ENCODE measurements at places on chromosomes 1 and 21.

GRCh38 chr1:109556563-109556962 lies 8.1 kb downstream of the GNAI3 start:
- DNase-seq, result no peak

GRCh38 chr1:184373155-184373554 lies 13.7 kb upstream of the C1orf21 start:
- DNase-seq, result no peak

DNA sequence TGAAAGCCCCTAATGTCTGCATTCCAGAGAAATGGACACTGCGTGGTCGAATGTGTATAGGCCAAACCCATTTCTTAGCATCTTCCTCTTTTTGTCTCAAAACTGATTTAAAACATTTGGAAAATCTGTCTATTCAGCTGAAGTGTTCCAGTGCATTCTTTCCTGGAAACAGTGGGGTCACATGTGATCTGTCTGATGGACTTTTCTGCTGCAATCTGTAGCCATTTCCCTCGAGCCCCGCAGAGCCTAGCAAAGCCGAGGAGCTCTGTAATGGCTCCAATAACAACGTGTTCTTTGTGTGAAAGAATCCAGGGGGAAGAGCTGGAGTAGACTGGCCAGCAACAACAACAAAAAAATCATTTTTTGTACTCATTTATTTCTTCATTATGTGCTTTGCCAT lies 329.3 kb downstream of the BARHL2 start:
- DNase-seq, result peak; percentile 32

GRCh38 chr1:217133092-217133491 lies 409.9 kb upstream of the ESRRG start:
- DNase-seq, result no peak

DNA sequence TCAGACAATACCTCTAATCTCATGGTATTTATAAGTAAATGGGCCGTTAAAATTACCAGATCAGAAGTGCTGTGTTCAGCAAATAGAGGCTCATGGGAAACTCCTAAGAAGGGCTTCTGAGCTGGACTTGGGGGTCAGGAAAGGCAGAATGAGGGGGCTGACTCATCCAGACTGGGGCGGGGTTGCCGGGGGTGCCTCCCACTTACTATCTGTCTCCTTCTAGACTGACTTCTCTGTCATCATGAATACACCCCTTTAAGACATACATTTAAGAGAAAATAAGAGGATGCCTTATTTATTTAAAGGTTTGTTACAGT lies 96.0 kb upstream of the ERRFI1 start:
- no peak for DNase-seq

DNA sequence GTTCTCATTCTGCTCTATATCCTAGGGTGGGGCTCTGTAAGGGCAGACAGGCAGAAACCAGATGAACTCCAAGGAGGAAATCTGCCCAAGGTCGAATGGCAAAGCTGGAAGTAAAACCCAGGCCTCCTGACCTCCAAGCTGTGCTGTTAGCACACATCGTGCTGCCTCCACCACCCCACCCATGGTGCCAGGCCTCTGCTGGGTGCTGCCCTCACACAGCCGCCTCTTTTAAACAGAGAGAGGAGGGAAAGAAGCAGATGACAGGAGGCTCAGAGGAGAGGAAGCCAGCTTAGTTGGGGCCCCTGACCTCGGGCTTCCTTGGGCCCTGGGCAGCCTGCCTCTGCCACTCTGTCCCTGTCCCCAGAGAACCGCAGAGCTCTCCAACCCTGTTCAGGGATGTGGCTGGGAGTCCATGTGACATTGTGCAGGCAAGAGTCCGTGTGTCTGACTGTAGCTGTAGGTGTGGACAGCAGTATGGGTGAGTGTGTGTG lies 1.1 kb downstream of the SYNC start:
- peak; percentile 26 for DNase-seq

DNA sequence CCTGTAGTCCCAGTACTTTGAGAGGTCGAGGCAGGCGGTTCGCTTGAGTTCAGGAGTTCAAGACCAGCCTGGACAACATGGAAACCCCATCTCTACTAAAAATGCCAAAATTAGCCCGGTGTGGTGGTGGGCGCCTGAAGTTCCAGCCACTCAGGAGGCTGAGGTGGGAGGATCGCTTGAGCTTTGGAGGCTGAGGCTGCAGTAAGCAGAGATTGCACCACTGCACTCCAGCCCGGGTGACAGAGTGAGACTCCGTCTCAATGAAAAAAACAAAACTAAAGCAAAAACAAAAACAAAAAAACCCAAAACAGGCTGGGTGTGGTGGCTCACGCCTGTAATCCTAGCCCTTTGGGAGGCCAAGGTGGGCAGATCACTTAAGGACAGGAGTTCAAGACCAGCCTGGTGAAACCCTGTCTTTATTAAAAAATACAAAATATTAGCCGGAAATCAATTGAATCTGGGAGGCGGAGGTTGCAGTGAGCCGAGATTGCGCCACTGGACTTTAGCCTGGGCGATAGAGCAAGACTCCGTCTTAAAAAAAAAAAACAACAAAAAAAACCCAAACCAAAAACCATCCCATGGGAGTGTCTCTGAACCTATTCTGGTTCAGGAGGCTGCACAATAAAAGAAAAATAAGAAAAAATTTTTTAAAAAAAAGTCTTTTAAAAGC lies 1.7 kb upstream of the CGN start:
- DNase-seq, result no peak

DNA sequence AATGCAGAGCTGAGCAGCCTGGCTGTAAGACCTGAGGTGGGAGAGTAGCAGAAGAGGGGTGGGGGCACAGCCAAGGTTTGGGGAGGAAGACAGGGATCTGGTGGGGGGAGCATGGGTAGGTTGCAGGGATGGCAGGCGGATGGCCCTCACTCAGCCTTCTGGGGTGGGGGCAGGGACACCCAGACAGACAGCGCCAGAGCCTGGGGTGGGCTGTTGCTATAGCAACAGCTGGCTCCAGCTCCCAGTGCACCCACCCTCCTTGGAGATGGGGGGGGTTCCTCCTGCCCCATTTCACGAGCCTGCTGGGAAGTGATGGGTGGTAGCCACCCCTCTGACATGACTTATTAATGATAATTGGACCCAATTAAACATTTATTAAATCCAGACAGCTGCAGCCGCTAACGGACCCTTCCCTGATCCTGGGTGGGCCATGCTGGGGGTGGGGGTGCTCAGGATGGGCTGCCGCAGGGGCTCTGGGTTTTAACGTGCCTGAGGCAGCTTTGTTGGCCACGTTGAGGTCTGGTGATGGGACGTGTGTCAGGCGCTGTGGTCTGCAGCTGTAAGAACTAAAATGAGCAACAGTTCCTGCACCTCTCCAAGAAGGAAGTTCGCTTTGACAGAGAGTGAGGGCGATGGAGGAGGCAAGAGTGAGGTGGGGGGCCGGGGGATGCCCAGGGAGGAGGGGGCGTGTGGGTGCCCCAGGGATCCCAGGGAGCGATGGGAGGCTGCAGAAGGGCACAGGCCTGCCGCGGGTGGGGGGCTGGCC lies 19.4 kb downstream of the AGRN start:
- DNase-seq, result no peak

- DNase-seq, result no peak
Measured at GRCh38 chr1:117732065-117732797, 126.4 kb downstream of the TENT5C start.

DNA sequence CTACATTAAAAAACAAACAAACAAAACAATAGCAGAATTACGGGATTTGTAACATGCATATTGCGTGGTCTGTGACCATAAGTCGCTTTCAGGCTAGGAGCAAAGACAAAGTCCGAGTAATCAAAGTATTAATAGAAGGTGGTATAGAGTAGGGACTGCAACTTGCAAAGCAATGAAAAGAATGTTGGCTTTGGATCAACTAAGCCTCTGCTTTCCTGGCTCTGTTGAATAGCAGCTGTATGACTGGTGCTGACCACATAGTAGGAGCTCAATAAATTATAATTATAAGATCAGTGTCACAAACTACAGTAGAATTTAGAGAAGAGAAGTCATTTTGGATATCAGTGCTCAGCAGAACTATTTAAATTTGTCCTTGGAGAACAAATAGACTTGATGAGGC lies 586.4 kb downstream of the DPYD start:
- DNase-seq, result peak; percentile 98

DNA sequence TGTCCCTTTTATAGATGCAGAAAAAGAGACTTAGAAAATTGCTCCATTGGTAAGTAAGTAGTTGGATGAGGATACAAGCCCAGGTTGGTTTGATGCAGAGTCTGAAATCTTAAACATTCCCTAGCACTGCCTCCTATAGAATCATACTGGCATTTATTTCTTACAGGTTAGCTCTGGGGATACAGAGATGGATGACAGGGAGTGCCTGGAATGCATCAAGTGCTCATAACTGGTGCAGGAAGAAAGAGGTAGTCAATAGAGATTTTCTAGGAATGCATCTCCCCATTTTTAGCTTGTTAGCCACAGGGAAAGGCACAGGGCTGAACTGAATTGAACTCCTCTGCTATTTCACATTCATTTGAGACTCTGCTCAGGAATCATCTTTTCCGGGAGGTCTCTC lies 269.0 kb upstream of the USP24 start:
- peak; percentile 70 for DNase-seq

GRCh38 chr1:17861685-17862084 lies 106.6 kb downstream of the ACTL8 start:
- peak; percentile 93 for DNase-seq

GRCh38 chr1:84749427-84749826 lies 59.2 kb upstream of the SSX2IP start:
- no peak for DNase-seq

GRCh38 chr1:246040200-246040890 lies 466.7 kb downstream of the SMYD3 start:
- peak; percentile 14 for DNase-seq

- DNase-seq, result no peak
Measured at GRCh38 chr1:175062858-175063257, 4.8 kb upstream of the TNN start.

DNA sequence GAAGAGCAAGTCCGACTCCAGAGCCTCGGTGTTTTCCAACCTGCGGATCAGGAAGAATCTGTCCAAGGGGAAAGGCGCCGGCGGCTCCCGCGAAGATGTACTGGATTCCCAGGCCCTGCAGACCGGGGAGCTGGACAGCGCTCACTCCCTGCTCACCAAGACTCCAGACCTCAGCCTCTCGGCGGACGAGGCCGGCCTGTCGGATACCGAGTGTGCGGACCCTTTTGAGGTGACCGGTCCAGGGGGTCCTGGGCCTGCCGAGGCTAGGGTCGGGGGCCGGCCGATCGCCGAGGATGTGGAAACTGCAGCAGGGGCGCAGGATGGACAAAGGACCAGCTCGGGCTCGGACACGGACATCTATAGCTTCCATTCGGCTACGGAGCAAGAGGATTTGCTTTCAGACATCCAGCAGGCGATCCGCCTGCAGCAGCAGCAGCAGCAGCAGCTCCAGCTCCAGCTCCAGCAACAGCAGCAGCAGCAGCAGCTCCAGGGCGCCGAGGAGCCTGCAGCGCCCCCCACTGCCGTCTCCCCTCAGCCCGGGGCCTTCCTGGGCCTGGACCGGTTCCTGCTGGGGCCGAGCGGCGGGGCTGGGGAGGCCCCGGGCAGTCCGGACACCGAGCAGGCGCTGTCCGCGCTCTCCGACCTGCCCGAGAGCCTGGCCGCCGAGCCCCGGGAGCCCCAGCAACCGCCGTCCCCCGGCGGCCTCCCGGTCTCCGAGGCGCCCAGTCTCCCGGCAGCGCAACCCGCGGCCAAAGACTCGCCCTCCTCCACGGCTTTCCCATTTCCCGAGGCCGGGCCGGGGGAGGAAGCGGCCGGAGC lies 827 bp downstream of the FMN2 start:
- peak; percentile 57 for DNase-seq

GRCh38 chr1:164664127-164664526 lies 105.1 kb downstream of the PBX1 start:
- DNase-seq, result no peak

GRCh38 chr21:17783481-17784179 lies 35.5 kb downstream of the C21orf91 start:
- DNase-seq, result no peak

- DNase-seq, result peak; percentile 16
Measured at GRCh38 chr1:186763107-186763506, 65.6 kb upstream of the PLA2G4A start.

- DNase-seq, result no peak
Measured at GRCh38 chr1:57195436-57195941, 228.4 kb downstream of the DAB1 start.

- DNase-seq, result no peak
Measured at GRCh38 chr1:167092653-167093052, 1.2 kb upstream of the STYXL2 start.

DNA sequence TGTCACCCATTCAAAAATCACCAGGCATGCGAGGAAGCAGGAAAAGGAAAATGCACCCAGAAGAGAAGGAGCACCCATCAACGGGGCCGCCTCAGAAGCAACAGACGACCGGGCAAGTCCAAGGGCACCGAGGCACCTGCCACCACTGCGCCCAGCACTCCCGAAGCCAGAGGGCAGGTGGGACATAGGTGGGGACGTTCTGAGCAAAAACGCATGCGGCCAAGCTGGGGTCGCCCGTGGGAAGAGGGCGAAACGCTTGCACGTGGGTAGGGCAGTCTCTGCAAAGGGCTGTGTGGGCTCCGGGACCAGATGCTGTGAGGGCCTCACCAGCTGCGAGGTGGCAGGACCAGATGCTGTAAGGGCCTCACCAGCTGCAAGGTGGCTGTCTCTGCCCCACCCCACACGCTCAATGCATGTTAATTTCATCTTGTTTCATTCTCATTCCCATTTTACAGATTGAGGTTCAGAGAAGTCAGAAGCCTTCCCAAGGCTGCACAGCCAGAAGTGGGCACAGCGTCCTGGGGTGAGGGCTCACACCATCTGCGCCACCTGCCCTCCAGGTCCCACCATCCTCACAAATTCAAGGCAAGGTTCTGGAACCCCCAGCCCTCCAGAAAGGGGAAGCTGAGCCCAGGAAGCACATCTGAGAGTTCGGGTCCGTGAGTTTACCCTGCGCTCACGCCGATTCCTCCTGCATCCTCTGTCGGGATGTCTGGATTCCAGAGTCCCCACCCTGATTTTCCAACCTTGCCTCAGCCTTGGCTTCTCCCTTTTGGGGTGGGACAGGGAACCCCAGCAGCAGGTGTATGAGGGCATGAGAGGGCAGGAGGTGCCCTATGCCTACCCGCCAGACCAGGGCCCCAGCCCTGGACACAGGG lies 8.2 kb upstream of the SAMD11 start:
- DNase-seq, result no peak

DNA sequence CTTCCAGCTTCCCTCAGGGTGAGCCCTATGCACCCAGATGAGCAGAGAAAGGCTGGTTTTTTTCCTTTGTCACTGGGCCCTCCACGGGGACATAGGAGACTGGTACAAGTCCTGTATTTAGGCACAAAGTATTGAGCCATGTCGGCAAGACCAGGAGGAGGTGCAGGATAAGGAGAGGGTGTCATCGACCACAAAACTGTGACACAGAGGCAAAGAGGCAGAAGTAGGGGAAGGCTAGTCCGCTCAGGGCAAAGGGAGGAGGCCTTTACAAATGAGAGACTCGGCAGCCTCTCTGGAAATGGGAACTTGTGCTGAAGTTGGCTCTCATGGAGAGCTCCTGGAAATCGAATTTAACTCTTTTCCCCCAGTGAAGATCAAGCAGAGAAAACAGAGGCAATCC lies 70.7 kb upstream of the CAMK1G start:
- DNase-seq, result no peak

DNA sequence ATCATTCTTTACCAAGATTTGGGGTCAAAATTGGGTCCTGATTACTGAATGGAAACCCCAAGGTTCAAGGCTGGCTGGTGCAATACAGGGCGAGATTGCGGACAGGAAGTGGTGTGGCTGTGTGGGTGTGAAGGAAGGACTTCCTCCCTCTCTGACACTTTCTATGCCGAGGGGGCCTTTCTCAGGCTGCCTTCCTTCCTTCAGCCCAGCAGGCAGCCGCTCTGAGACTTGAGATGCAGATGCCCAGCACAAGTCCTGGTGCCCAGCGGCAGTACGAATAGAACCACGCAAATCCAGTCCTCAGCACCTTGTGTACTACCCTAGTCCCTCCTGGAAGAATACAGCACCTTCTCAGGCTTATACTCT lies 16.3 kb downstream of the BATF3 start:
- DNase-seq, result no peak

Measured in fibroblast of upper back skin (primary cell).